ENCODE measurements at places on chromosomes 7 and 10. TPM values are rescaled to one million over a fixed set of nuclear protein-coding genes. Genes with fewer than 3 reads are reported as not detected.

The GFRA1 gene
- total RNA-seq = not detected

The IRF5 gene
- total RNA-seq = 15.3 TPM

The MYH16 gene
- 4.7 TPM for total RNA-seq

The GPAM gene
- 5.4 TPM for total RNA-seq

The RELN gene
- total RNA-seq = 15.8 TPM

The NODAL gene
- total RNA-seq = not detected

The CYP3A4 gene
- total RNA-seq = not detected

The NEURL1 gene
- total RNA-seq = 1.7 TPM

The PAX4 gene
- not detected for total RNA-seq

The NAT16 gene
- not detected for total RNA-seq

The LOXL4 gene
- total RNA-seq = 7.8 TPM

The PNLIPRP2 gene
- not detected for total RNA-seq

The CLCN1 gene
- total RNA-seq = 0.55 TPM

DNA sequence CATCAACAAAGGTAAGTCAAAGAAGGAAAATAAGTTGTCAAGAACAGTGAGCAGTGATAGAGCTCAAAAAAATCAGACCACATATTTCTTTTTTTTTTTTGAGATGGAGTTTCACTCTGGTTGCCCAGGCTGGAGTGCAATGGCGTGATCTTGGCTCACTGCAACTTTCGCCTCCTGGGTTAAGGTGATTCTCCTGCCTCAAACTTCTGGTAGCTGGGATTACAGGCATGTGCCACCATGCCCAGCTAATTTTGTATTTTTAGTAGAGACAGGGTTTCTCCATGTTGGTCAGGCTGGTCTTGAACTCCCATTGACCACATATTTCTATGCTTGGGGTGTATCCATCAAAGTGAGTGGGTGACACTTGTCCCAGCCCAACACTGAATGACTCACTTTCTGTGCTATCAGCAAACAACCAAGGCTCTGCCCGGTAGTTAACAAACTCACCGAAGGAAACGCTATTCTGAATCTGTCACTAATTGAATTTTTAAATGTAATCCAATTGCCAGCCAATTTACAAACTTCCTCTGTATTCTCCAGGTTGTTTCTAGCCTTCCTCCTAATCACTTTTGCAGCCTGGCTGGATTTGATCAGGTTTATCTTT is 19.6 kb upstream of the SMNDC1 start:
- peaks cover 48% of the 10 kb centered on the region for H3K4me1 ChIP-seq
- H3K27ac ChIP-seq = peak overlapping the region; percentile 99
- H3K27me3 ChIP-seq = no peaks in the 10 kb centered on the region

- peaks cover 100% of the 10 kb centered on the region for H3K36me3 ChIP-seq
- H3K27ac ChIP-seq = no peak overlapping the region
- no peaks in the 10 kb centered on the region for H3K27me3 ChIP-seq
- no peak overlapping the region for H3K4me3 ChIP-seq
- no peak for DNase-seq
Measured at GRCh38 chr10:32923134-32923533, 34.9 kb downstream of the ITGB1 start.

- H3K36me3 ChIP-seq = no peaks in the 10 kb centered on the region
- no peak overlapping the region for H3K4me3 ChIP-seq
- no peaks in the 10 kb centered on the region for H3K27me3 ChIP-seq
- no peak for DNase-seq
- H3K27ac ChIP-seq = no peak overlapping the region
Measured at GRCh38 chr10:127756264-127756663, 19.3 kb downstream of the FOXI2 start.

DNA sequence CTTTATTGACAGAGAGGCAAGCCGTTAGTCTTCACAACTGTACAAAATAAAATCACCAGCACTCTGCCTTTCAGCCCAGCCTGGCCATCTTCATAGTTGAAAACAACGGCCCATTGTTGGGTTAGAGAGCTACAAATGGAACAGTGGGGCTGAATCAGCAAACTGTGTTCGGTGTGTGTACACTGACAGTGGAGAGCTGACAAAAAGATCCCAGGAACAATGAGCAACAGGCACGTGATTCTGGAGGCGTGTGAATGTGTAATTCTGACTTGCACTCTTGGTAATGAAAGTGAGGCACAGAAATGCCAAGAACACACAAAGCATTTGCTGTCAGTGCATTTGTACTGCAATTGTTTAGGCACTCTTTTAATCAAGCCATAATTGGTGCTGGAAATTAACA is 303.7 kb downstream of the WDR11 start:
- DNase-seq = no peak
- H3K27ac ChIP-seq = no peak overlapping the region
- no peaks in the 10 kb centered on the region for H3K4me1 ChIP-seq
- H3K36me3 ChIP-seq = no peaks in the 10 kb centered on the region

DNA sequence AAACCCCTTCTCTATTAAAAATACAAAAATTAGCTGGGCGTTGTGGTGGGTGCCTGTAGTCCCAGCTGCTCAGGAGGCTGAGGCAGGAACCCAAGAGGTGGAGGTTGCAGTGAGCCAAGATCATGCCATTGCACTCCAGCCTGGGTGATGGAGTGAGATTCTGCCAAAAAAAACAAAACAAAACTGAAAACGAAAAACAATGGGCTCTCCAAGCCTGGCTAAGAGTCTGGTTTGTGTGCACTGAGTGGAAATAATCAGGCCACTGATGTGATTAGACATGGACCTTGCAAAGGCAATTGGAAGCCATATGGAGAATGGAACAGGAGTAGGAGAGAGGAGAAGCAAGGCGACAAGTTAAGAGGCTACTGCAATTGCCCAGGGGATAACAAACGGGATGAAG is 60.1 kb upstream of the GSDME start:
- H3K4me3 ChIP-seq = no peak overlapping the region
- H3K4me1 ChIP-seq = peaks cover 23% of the 10 kb centered on the region
- no peak overlapping the region for H3K27ac ChIP-seq
- no peaks in the 10 kb centered on the region for H3K27me3 ChIP-seq
- DNase-seq = no peak
- no peaks in the 10 kb centered on the region for H3K36me3 ChIP-seq

GRCh38 chr10:29826221-29826620 is 191.4 kb upstream of the SVIL start:
- no peak for DNase-seq
- no peak overlapping the region for H3K27ac ChIP-seq
- no peak overlapping the region for H3K4me3 ChIP-seq
- no peaks in the 10 kb centered on the region for H3K36me3 ChIP-seq

- no peak overlapping the region for H3K4me3 ChIP-seq
- H3K4me1 ChIP-seq = peaks cover 15% of the 10 kb centered on the region
- DNase-seq = peak; percentile 91
- H3K27ac ChIP-seq = peak overlapping the region; percentile 57
Measured at GRCh38 chr10:66888237-66888636, 37.6 kb upstream of the LRRTM3 start.

- H3K4me1 ChIP-seq = no peaks in the 10 kb centered on the region
- no peak overlapping the region for H3K4me3 ChIP-seq
- no peak overlapping the region for H3K27ac ChIP-seq
- H3K36me3 ChIP-seq = no peaks in the 10 kb centered on the region
Measured at GRCh38 chr10:72593963-72594362, 31.9 kb downstream of the MICU1 start.

DNA sequence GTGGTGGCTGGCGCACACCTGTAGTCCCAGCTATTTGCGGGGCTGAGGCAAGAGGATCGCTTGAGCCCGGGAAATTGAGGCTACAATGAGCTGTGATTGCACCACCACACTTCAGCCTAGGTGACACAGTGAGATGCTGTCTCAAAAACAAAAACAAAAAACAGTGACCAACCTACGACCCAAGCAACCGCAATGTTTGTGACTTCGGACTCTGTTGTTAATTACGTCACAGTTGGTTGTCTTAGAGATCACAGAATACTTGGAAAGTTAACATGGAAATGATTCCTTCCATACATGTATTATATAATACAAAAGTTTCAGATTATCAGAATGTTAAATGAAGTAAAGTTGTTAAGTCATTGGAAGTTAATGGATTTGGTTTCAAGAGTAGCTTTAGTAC is 106.2 kb downstream of the REEP3 start:
- DNase-seq = no peak
- H3K27me3 ChIP-seq = no peaks in the 10 kb centered on the region
- H3K36me3 ChIP-seq = no peaks in the 10 kb centered on the region
- peak overlapping the region; percentile 95 for H3K27ac ChIP-seq
- H3K4me3 ChIP-seq = no peak overlapping the region
- peaks cover 47% of the 10 kb centered on the region for H3K4me1 ChIP-seq

DNA sequence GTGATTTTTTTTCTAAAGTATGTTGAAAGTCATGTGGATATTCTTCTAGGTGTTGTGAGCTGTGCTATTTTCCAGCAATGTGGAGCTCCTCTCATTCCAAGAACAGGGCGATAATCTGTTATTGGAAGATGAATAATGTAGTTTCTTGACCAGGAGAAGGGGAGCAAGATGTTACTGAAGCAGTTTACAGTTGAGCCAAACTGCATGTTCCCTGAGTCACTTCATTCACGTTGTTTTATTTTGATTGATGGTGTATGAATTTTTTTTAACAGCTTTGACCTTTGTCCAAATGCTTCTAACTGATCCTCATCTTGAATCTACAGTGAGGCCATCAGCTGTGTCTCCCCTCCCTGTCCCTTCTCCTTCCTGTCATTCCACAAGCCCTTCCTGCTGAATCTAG is 277.1 kb upstream of the KLF6 start:
- no peaks in the 10 kb centered on the region for H3K36me3 ChIP-seq
- no peak overlapping the region for H3K27ac ChIP-seq
- H3K27me3 ChIP-seq = no peaks in the 10 kb centered on the region
- peak; percentile 34 for DNase-seq

DNA sequence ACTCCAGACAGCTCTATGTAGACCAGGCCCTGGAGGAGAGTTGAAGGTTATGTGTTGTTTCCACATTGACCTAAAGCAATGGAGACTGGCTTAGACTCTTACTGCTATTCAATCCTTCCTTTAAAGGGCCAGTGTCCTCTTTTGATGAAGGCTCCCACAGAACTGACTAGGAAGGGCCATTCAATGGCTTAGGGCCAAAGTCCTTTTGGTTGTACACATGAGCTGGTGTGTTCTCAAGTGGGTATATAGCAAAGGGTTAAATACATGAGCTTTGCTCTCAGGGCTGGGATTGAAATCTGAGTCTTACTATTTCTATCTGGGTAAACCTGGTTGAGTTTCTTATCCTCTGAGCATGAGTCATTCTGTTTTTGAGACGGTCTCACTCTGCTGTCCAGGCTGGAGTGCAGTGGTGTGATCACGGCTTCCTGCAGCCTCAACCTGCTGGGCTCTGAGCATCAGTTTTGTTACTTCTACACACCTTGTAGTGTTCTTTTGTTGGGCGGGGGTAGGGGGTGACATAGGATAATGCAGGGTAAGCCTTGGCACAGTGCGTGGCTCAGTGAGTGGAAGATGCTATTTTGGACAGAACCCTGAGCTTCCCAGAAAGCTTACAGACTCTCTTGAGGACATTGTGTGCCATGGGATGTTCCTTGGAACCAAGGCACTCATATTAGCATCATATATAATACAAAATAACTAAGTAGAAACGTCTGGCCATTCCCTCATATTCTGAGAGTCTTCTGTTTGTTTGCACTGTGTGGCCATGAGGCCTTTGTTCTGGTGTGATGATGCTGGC is 90.1 kb downstream of the ABCC2 start:
- H3K36me3 ChIP-seq = no peaks in the 10 kb centered on the region
- no peaks in the 10 kb centered on the region for H3K27me3 ChIP-seq
- peak; percentile 2 for DNase-seq
- no peak overlapping the region for H3K4me3 ChIP-seq
- H3K4me1 ChIP-seq = no peaks in the 10 kb centered on the region

Data from PC-3 (cell line).